Stimulated activated CD4-positive, alpha-beta T cell treated with anti-CD3 and anti-CD28 coated beads, TNF-alpha, amount 100 ng/mL, for 1 hour (primary cell): ENCODE measurements at places on chromosomes 4 and X.
A peak's percentile ranks its signal among the peaks of the same experiment; 100 is the strongest.

GRCh38 chr4:126708716-126709115 is 924.0 kb upstream of the INTU start:
- DNase-seq = no peak

DNA sequence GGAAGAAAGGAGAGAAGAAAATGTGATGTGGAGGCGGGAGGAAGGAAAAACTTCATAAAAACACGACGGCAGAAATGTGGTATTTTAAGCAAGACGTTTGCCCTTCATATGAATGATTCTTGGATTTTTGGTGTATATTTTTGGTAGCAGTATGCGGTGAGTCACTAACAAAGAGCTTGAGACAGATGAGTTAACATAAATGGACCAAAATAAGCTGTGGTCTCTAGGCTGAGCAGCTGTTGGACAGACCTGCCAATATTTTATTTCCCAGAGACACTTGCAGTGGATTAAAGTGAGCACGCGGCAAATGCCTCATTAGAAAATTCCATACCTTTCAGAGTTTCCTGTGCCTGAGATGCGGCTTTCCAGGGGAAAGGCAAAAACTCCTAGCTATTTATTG is 43.1 kb upstream of the RPS6KA3 start:
- DNase-seq = no peak

GRCh38 chrX:118633530-118633929 is 93.9 kb upstream of the IL13RA1 start:
- no peak for DNase-seq

DNA sequence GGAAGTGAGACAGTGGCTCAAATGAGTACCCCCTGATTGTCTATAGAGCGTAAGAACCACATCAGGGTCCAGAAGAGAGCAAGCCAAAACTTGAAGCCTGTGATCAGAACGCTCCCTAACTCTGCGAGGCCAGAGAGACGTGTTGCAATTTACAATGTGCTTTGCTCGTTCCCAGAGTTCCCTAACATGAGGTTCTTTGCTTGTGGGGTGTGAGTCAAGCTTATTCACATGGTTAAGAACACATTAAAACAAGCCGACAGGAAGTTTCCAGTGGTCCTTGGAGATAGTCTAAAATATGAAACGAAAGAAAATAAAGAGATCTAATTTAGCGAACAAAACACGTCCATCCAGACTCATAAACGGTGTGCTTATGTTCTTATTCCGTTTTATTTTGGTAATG is 702.3 kb downstream of the TRIML1 start:
- DNase-seq = no peak

- no peak for DNase-seq
Measured at GRCh38 chrX:54492340-54492739, 3.7 kb downstream of the FGD1 start.

DNA sequence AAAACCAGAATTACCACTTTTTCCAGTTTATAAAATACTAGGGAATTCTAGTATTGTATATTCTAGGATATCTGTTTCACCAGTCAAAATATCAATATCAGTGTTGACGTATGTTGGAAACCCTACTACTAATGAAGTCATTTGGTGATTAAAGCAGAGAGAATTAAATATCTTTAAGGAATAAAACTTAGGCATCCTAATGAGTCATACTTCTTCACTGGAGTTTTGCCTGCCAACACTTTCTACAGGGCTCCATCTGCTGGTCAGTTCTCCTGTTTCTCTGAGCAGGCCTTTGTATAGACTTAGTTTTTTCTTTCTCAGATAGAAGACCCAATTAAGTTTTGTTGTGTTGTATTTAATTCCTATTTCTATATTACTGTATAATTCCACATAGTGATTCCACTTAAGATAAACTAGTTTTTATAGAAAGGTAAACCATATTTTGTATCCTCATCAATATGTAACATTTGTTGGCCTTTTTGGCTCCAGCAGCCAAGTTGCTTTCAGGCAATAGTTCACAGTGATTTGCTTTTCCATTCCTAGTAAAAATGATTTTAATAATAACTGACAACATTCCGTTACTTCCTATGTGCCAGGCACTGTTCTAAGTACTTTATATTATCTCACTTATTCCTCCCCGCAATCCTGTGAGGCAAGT is 3.5 kb downstream of the AP1AR start:
- no peak for DNase-seq

- DNase-seq = peak; percentile 35
Measured at GRCh38 chr4:15003891-15004738, 1.8 kb downstream of the CPEB2 start.
